ENCODE measurements at places on chromosomes 6 and 20.
A peak's percentile ranks its signal among the peaks of the same experiment; 100 is the strongest.

DNA sequence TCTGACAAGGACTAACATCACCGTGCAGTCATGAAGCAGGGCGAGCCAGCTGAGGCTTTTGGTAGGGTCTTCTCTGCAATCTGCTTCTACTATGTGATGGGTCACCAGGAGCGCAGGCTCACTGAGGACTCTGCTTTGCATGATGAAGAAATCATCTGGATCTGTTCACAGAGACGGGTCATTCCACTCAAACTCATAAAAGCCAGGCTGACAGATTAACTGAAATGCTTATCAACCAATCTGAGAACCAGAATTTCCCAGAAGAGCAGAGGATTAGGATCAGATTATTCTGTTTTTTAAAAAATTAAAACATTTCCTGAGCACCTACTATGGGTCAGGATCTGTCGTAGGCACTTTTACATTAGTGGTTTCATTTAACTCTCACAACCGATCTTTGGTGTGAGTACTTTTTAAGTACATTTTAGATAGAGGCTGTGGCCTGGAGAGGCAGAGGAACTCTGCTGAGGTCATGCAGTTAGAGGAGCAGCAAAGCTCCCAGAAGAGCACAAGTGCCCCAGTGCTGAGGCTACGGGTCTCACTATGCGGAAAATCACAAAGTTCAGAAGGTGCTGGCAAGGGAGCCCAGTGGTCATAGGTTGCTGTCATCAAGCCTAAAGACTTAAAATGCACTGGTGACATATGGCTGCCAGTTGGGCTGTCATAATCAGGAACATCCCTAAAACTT, 109.1 kb downstream of the BACH2 start:
- DNase-seq: no peak

DNA sequence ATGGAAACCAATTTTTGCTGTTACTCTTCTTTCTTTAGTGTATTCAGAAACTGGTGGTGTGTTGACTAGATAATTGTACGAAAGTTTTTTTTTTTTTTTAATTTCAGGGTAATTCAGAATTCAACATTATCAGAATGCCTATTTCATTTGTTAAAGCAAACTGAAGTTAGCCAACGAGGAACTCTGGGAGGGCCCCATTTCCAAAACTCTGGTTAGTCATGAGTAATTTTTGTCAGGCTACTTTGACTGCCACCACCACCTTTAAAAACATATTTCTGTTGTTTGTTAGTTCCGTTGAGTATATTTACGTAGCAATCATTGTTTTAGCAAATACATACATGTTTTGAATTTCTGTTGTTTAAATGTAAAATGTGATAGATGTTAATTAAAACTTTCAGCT, 763 bp downstream of the ZKSCAN8 start:
- DNase-seq: no peak

DNA sequence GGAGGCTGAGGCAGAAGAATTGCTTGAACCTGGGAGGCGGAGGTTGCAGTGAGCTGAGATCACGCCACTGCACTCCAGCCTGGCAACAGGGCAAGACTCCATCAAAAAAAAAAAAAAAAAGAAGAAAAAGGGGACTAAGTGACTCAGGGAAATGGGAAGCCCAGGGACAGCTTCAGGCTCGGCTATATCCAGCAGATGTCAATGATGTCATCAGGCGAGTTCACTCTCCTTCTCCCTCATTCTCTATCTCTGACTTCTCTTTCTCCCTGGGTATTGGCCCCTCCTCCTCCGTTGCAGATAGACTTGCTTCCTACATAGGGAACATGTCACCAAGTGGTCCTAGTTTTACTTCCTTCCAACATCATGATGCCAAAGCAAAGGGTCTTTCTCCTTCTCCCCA, 316.8 kb downstream of the TFAP2C start:
- no peak for DNase-seq

DNA sequence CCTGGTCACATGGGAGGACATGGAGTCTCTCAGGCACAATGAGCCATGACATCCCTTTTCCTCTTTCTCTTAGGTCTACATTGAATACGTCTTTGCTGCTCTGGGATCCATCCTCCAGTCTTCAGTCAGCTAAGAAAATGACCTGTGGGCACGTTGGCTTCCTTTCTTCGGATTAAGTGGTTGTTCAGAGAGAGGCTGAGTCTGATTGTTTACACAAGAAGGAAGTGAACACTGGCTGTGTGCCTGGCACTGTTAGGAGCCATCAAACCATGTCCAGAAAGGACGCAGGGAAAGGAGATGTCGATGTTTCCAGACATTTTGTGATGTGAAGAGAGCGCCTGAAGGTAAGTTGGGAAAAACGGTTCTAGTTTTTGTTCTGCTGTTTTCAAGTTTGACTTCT, 309.9 kb upstream of the CDYL start:
- DNase-seq: no peak

DNA sequence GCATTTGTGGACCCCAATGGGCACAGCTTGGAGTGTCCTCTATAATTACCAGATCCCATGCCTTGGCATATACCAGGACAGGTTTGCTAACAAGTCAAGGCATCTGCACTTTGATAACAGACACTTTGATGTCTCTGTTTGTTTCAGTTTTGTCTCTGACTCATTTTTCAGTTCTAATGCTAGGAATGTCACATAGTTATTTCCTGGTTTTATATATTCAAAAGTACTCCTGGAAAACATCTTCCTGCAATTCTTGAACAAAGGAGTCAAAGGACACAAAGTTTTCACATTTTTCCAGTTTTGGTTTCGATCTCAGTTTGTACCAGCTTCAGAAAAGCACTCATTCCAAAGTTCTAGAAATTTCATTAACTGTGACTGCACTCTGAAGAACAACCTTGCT, 188.1 kb downstream of the FOXC1 start:
- no peak for DNase-seq

DNA sequence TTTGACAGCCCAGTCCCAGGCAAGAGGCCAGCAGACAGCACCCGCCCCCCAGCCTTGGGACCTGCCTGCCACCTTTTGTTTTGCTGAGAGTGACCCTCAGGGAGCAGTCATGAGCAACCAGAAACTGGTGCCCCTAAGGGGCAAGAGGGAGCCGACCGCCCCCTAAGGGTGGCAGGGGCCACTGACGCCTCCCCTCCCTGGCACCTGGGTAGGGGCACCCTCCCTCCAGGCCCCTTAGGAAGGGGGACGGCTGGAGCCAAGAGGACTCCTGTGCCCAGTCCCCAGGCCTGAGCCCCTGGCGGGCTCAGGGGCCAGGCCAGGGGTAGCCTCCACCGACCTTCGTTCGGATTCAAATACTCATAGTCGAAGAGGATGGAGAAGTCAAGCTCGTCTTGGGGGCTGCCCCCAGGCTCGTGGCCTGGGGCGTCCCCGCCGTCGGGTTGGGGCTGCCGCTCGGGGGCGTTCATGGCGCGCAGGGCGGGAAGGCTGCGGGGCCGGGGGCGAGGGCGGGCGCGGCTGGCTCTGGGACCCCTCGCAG, 417 bp downstream of the NFATC2 start:
- DNase-seq: peak; percentile 19

- DNase-seq: no peak
These were observed 24.5 kb downstream of the FAM110A start for GRCh38 chr20:858011-858410.

DNA sequence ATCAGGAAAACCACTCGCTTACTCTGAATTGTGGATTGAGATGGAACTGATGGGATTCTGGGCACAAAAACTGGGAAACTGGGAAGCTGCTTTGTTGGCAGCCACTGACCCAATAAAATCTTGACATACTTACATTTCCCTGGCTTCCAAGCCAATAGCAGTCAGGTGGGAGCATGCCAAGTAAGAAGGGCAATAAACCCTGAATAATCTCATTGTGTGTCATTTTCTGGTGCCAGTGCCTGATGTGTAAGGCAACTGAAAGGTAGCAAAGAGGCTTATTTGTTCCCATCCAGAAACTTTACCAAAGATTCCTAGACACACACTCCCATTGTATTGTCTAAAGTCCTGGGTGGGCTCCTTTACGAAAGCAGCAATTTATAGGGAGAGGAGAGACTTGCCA, 93.2 kb downstream of the TBX18 start:
- no peak for DNase-seq

- no peak for DNase-seq
These were observed 469 bp upstream of the XRN2 start for GRCh38 chr20:21302664-21303060.

- DNase-seq: no peak
These were observed 133.1 kb upstream of the MLN start for GRCh38 chr6:33936886-33937285.

DNA sequence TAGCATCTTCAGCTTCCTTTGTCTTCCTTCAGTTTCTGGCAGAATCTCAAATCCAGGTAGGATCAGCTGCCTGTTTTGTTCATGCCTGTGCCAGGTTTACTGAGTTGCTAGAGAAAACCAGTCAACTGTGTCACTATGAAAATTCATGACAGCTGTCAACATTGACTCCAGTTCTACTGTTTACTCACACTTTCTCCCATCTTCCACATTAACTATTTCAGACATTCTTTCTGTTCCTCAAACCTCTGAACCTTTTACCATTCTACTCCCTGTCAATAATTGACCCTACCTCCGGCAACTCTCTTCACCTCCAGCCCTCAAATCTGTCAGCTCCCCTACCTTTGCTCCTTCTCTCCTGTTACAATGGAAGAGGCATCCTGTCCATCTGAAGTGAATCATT, 8.5 kb downstream of the ENPP4 start:
- peak; percentile 3 for DNase-seq

- no peak for DNase-seq
These were observed 2.4 kb upstream of the FOXA2 start for GRCh38 chr20:22586645-22587310.

DNA sequence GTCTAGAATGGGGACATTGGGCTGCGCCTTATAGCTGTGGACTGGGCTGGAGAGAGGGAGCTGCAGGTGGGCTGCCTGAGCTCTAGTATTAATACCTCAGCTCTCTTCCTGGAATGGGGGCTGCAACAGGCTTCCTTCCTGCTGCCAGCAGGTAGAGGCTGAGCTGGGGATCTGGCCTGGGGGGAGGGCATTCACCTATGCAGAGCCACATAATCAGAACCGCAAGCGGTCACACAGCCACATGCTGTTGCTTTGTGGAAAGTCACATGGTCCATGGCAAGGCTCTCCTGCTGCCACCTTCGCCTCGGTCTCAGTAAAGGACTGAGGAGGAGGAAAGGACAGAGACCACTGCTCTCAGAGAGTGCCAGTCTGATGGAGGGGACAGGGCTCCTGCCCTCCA, 35.7 kb downstream of the ITPR3 start:
- no peak for DNase-seq
